ENCODE measurements at places on chromosomes 6 and 20. TPM values are rescaled to one million over a fixed set of nuclear protein-coding genes. Genes with fewer than 3 reads are reported as not detected.

GRCh38 chr6:157198425-157199279, 124.7 kb downstream of the TMEM242 start:
- DNase-seq: peak; percentile 53

Gene HLA-DQA2
- total RNA-seq: 1.8 TPM

DNA sequence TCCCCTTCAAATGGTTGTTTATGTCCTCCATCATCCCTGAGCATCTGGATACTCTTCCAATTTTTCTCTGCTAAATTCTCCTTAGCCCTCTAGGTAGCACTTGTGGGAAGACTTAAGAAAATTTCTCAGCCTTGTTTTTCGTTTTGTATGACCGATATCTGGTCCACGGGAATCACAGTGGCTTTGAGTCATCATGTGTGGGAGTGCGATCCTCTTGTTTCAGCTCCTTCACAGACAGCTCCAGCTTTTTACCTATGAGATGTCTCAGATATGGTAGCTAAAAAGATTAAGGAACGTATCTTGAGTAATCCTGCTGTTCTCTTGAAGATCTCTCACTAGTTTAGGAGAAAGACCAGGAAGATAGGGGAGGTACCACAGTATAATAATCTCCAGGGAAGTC, 196.1 kb downstream of the GRM1 start:
- DNase-seq: no peak

DNA sequence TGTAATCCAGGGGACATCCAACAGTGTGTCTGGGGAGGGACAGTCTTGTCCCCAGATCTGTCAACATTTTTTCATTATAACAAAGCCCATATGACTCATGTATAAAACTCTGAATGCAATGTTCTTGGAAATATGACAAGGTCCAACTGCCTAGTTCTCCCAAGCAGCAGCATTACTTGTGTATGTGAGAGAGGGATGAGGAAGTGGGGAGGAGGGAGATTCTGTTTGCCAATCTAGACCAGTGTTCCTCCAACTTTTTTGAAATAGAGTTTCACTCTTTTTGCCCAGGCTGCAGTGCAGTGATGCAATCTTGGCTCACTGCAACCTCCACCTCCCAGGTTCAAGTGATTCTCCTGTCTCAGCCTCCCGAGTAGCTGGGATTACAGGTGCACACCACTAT, 394.8 kb downstream of the DHX35 start:
- no peak for DNase-seq

- no peak for DNase-seq
Measured at GRCh38 chr20:15916623-15917022, 656.6 kb downstream of the KIF16B start.

Gene MTO1
- 30.4 TPM for total RNA-seq

GRCh38 chr6:30565772-30566171, 5.5 kb upstream of the ABCF1 start:
- no peak for DNase-seq

DNA sequence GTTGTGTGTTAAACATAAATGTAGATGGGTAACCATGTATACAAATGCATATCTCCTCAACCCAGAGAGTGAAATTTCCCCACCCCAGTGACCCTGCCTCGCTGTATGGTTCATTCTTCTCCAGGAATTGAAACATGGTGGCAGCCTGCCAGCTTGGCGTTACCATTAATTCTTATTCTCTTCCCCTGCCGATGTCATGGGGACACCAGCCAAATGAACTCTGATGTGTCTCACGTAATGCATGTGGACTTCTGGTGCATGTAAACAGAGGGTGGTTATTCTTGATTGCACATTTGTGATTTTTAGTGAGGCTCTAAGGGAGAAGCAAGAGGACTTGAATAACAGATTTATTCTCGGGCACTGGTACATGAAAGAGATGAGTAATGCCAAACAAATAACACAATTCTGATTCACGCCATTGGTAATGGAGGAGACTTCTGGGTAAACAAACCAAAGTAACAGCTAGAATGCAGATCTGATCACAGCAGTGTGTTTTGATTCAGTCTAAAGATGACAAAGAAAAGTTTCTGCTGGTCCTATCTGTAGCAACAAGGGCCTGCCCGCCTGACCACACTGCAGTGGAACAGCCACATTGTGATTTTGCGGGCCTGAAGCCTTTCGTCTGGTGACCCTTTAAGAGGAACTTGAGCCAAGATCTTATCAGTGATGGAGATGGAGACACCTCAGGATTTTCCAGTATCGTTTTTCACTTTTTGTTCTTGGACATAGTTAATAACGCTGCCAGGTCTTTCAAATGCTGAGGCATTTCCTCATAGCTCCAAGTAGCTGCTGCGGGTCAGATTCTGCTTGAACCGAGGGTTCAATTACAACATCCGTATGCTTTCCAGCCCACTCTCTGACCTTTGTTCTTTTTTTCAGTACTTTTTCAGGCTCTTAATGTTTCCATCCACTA, 171.8 kb upstream of the AKAP12 start:
- DNase-seq: peak; percentile 69

Measured in left ventricle myocardium inferior (tissue), 1 donor.